ENCODE measurements at places on chromosomes 16 and 17. TPM values are rescaled to one million over a fixed set of nuclear protein-coding genes. Genes with fewer than 3 reads are reported as not detected.

DNA sequence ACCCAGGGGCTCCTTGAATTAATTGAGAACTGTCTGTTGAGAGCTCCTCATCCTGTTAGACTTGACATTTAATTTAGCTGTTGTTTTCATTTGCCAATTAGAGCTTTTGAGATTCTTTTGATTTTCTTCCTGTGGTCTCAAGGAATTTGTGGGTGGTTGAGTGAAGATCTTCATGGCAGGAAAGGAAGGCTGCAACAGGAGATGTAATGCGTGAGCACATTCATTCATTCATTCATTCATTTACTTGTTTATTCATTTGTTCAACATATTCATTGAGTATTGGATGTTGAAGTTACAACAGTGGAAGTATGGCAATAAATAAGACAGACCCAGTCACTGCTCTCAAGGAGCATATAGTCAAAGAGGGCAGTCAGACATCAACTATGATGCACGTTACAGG lies 117.7 kb downstream of the PRKCB start:
- H3K36me3 ChIP-seq, result no peaks in the 10 kb centered on the region
- no peak for DNase-seq
- H3K4me3 ChIP-seq, result no peak overlapping the region

Gene SPNS3
- not detected for total RNA-seq

Gene RNF43
- 4.1 TPM for total RNA-seq

DNA sequence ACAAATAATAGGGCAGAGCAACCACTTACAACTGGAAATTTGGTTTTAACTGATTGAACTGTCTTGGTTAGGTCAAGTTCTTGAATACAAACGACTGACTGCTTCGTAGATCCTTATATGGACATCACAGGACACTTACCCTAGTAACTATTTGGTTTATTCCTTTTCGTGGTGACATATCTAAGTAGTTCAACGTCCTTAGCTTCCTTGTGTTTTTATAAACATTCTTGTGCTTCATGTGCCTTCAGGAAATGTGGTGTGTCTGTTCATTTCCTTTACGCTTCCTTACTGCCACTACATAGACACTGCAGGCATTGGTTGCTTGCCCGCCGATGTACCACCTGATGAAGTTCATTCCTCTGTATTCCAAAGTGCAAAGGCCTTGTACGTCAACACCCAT lies 59.3 kb downstream of the USP10 start:
- no peaks in the 10 kb centered on the region for H3K27me3 ChIP-seq
- no peak overlapping the region for H3K4me3 ChIP-seq
- no peaks in the 10 kb centered on the region for H3K36me3 ChIP-seq
- DNase-seq, result no peak
- H3K4me1 ChIP-seq, result no peaks in the 10 kb centered on the region
- no peak overlapping the region for H3K27ac ChIP-seq

DNA sequence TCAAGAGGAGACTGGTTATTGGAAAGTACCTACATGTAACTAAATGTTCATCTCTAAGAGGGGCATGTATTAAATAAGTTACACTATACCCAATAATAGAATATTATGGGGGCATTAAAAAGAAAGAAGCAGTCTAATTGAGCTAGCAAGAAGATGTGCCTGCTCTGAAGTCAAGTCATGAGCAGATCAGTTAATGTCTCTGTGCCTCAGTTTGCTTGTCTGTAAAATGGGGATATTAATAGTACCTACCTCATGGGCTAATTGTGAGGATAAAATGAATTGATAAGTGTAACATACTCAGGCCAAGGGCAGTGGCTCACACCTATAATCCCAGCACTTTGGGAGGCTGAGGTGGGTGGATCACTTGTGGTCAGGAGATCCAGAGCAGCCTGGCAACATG lies 3.0 kb downstream of the CNGB1 start:
- H3K36me3 ChIP-seq, result no peaks in the 10 kb centered on the region
- no peaks in the 10 kb centered on the region for H3K4me1 ChIP-seq
- H3K4me3 ChIP-seq, result no peak overlapping the region
- DNase-seq, result no peak

Gene MYO18A
- total RNA-seq, result 33.2 TPM

Gene FOXL1
- total RNA-seq, result 3.2 TPM

Gene MILR1
- 9.5 TPM for total RNA-seq

Gene SLC52A1
- not detected for total RNA-seq

- H3K4me3 ChIP-seq, result no peak overlapping the region
- H3K36me3 ChIP-seq, result no peaks in the 10 kb centered on the region
- H3K4me1 ChIP-seq, result no peaks in the 10 kb centered on the region
- H3K27ac ChIP-seq, result no peak overlapping the region
- H3K27me3 ChIP-seq, result no peaks in the 10 kb centered on the region
- no peak for DNase-seq
Observed at GRCh38 chr17:39841134-39841683, 22.9 kb downstream of the IKZF3 start.

DNA sequence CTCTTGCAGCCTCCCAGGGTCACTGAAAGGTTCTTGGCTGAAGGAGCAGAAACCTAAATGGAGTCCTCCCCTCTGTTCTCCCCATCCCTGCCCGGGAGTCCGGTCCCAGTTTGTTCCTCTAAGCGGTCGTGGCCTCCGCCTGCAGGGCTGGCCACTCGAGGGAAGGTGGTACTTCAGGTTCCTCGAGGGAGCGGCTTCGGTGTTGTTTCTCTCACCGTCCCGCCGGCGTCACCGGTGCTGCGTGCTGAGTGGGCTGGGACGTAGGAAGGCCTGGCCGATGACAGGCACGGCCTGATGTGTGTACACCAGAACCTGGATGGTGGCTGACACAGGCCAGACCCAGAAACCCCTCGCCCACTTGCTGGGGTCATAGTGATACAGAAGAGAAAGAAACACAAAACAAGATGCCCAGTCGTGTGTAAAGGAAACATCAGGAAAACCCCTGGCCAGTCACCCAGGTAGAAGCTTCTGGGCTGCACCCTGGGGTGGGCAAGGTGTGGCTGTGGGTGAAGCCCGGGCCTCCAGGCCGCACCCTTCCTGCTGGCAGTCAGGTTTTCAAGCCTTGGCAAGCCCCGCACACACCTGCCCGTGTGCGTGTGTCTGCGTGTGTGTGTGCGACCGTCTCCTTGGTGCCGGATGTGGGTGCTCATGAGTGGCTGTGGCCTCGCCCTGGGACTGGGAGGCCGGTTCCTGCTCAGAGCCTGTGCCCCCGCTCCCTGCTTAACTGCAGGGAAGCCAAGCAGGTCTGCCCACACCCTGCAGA lies 52.0 kb downstream of the BAIAP2 start:
- no peak for DNase-seq
- H3K36me3 ChIP-seq, result no peaks in the 10 kb centered on the region
- no peaks in the 10 kb centered on the region for H3K27me3 ChIP-seq
- H3K4me1 ChIP-seq, result no peaks in the 10 kb centered on the region
- H3K4me3 ChIP-seq, result no peak overlapping the region

DNA sequence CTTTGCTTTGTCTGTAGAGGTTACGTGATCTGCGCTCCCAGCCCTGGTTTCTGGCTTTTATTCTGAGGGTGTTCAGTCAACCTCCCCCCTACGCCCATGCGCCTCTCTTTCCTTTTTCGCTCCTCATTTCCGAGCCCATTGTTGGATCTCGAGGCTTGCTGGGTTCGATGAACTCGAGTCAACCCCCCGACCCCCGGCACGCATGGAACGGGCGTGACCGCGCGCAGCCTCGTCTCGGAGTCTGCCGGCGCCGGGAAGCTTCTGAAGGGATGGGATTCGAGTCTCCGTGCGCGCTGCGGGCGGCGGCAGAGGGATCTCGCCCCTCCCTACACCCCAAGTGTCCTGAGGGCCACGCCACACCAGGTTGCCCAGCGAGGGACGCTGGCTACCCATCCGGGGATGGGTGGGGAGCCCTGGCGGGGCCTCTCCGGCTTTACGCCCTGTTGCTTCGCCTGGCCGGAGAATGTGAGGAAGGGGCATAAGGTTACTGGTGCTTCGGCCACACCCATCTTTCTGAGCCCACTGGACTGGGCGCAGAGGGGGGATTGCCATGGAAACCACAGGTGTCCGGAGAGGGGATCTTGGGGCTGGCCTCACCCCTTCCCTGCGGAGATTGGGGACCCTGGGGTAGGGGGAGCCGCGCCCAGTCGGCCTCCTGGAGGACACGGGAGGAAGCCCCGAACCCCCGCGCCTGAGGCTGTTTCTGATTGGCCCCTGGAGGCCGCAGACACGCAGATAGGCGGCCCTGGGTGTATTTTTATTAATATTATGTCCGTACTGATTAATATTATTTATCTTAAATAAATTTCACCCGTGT lies 1.8 kb downstream of the MAPT start:
- DNase-seq, result no peak
- no peak overlapping the region for H3K27ac ChIP-seq

Gene PRKCB
- total RNA-seq, result 1.8 TPM

Gene SLFN14
- total RNA-seq, result not detected

Data from uterus (tissue), 4 donors.